ENCODE measurements at places on chromosomes 5 and 9.

DNA sequence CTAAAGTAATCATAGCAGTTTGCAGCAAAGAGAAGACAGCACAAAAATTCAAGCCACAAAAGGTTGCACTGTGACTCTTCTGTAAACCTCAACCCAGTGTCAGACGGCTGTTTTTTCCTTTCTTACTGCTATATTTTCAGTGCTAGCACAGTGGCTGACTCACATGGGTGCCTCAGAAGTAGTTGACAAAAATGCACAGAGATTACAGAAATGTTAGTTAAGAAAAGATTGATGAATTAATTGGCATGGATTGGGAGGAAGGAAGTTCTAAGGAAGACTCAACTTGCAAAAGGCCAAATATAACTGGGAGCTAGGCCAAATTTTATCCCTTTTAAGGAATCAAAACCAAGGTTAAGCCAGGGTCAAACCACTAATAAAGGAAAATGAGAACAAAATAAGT, 43.7 kb upstream of the ITGA1 start:
- DNase-seq: no peak

- no peak for DNase-seq
Measured at GRCh38 chr5:57828221-57828620, 345.6 kb upstream of the ACTBL2 start.

- no peak for DNase-seq
Measured at GRCh38 chr5:31161781-31162181, 31.7 kb upstream of the CDH6 start.

- no peak for DNase-seq
Measured at GRCh38 chr5:31886206-31886605, 247.3 kb downstream of the PDZD2 start.

GRCh38 chr5:128228521-128228920, 145.0 kb downstream of the SLC12A2 start:
- DNase-seq: no peak

DNA sequence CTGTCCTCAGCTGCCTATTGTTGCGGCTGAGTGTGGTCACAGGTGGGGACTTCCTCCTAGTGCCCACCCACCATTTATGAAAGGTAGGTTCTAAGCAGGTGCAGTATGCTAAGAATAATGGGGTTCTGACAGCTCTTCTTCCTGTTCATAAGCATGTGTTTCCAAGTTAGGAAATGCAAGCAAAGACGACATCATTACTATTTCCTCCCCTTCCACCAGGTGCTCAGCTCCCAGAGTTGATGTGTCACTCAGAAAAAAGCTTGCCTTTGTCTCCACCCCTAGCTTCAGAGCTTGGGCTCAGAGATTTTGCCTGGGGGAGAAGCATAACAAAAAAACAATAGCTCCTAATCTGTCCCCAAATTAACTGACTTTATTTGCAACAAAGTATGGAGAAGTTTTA, 1076.7 kb downstream of the NR2F1-AS1 start:
- no peak for DNase-seq

DNA sequence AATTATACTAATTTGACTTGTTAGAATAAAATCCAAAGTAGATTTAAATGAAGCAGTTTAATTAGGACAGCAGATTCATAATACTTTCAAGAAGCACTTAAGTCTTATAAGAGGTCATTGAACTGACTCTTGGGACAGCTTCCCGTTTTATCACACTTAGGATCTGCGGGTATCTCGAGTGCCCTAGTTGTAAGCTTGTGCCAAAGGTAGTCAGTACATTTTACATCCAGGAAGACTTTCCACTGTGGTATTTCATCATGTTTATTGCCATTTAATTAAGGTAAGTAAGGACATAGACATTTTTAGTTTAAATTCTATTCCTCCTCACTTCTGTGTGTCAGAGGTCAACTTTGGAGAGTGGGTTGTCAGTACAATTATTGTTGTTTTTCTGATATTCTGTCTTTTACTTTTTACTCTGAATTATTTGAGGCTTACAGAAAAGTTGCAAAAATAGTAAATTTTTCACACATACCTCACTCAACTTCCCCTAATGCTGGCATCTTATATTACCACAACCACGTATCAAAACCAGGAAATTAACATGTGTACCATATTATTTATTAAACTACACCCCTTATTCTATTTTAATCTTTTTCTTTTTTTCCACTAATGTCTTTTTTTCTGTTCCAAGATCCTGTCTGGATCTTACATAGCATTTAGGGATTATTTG, 7.5 kb upstream of the ZNF367 start:
- DNase-seq: no peak

DNA sequence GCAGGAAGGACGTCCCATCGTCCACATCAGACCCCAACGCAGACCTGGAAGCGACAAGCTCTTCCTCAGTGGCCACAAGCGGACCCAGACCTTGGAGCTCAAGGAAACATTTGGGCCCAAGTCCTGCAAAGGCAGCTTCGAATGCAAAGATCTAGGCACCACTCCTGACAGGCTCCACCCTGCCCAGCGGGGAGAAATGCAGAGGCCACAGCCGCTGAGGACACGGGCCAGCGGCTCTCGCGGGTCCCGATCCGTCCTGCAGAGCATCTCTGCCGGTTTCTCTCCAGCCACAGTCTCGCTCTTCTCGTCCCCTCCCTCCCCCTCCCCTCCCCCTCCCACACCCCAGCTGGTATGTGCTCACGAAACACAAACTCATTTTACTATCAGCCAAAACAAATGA, 4.9 kb downstream of the SOHLH1 start:
- no peak for DNase-seq

- no peak for DNase-seq
Measured at GRCh38 chr5:169688106-169688505, 51.0 kb downstream of the DOCK2 start.

DNA sequence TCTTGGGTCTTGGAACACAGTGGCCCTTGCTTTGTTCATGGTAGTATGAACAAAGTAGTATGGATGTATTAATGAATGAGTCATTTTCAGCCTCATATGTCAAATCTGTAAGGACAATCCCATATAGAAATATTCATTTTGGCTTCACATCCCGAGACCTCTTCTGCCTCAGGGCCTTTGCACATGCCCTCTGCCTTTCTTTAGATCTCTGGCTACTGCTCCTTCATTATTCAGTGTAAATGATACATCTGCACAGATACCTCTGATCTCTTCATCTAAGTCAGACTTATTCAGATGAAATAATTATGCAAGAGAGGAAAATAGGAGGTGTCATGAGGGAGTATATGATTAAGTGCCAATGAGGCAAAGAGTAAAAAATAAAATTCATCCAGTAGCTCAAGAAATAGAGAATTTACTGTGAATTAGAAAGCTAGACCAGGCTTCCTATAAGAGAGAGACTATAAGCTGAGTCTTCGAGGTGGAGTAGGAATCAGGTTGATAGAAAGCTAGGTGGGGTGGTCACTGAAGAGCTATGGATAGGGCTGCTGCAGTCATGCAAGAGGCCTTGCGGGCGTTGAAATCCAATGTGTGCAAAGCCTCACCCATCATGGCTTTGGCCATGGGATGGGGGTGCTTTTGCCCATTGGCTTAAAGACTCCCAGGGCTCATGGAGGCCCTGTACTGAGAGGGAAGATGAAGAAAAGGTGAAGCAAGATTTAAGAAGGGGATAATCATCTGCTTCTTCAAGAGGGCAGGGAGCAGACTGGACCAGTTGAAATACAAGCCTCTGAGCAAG, 3.7 kb upstream of the TTLL11 start:
- DNase-seq: no peak

GRCh38 chr9:124006448-124007361, 4.9 kb upstream of the LHX2 start:
- no peak for DNase-seq

DNA sequence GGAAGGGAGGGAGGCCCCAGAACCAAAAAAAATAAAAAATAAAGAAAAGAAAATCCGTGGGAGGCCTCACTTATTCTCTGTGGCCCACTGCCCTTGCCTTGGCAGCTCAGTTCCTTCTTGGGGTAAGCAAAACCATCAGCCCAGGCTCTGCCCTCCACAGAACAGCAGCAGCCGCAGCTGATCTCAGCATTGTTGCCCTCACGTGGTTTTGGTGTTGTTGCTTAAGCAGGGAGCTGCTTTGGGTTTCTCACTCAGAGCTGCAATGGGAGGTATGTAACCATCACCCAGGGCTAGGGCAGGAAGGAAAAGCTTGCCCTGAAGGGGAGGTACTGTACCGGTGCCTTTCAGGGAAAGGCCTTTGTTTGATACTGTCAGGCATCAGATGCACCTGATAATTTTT, 374.7 kb upstream of the WWC1 start:
- no peak for DNase-seq

GRCh38 chr5:158470764-158471534, 612.0 kb upstream of the CLINT1 start:
- no peak for DNase-seq

DNA sequence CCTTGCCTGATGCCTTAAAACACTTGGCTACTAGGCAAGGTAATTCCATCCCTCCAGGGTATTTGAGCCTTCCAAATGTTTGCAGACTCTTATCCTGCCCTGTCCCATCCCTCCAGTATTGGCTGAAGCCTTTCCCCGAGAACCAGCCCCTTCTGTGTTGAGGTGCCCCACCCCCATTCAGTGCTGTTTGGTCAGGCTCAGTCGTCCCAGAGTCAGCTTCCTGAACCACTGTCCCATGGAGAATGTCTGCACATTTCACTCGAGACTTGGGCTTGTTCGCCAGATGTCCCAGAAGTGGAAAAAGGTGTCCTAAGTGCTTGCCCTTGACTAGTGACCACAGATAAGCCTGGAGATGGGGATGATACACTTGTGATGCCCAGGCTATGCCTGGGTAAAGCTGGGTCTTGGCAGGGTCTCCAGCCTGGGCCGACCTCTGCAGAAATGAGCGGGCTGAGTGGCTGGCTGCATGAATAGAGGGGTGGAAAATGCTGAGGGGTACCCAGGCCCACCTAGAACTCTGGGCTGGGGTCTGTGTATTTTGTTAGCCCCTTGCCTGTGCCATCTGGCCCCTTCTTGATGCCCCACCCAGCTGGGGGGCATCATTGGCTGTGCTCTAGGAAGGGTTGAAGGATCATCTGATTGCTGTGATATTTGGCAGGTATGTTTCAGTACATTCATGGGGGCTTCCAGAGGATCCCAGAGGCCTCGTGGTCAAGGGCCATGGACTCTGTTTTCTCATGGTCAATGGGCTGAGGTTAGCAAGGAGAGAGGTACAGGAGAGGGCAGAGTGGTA, 178.4 kb downstream of the MACROH2A1 start:
- no peak for DNase-seq

DNA sequence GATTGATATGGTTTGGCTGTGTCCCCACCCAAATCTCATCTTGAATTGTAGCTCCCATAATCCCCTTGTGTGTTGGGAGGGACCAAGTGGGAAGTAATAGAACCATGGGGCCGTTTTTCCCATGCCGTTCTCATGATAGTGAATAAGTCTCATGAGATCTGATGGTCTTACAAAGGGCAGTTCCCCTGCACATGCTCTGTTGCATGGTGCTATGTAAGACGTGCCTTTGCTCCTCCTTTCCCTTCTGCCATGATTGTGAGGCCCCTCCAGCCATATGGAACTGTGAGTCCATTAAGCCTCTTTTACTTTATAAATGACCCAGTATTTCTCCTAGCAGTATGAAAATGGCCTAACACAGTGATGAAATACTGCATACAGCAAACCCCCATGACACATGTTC, 84.8 kb upstream of the SELENOP start:
- DNase-seq: no peak

DNA sequence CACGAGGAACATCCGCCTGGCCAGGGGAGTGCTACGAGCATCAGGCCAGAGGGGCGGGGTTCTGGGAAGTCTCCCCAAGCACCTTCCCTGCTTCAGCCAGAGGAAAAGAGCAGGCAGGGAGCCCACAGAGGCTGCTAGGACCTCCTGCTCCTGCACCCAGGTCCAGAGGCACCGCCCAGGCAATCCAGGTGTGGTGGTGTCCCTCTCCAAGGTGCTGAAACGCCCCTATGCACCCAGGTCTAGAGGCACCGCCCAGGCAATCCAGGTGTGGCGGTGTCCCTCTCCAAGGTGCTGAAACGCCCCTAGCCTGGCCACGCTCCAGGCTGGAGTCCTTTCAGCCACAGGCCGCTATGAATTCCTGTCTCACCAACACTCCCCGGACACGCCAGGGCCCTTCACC, 10.7 kb upstream of the UBAC1 start:
- DNase-seq: no peak

DNA sequence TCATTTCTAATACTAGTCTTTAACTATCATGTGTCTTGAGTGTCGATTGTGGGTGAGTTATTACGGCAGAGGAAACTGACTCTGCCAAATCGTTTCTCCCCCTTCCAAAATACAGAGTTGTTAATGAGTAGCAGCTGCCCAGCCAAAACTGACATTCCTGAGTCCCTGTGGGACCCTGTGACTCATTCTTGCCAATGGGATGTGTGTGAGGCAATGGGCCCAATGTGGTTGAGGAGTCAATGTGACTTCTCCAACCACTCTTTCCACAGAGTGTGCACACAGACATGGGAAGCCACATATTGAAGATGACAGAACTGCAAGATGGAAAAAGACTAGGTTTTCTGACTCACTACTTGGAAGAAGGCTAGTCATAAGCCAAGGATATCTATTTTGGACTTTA, 434.7 kb downstream of the DTWD2 start:
- no peak for DNase-seq

- DNase-seq: no peak
Measured at GRCh38 chr9:37309136-37309535, 113.4 kb upstream of the GRHPR start.

- DNase-seq: no peak
Measured at GRCh38 chr9:132543960-132544359, 38.4 kb upstream of the BARHL1 start.

GRCh38 chr9:123834889-123835562, 94.9 kb downstream of the DENND1A start:
- DNase-seq: no peak

GRCh38 chr5:133321833-133322420, 270.1 kb downstream of the HSPA4 start:
- DNase-seq: no peak

GRCh38 chr9:84101964-84102632, 121.5 kb downstream of the RMI1 start:
- no peak for DNase-seq

- DNase-seq: no peak
Measured at GRCh38 chr5:9182899-9183695, 362.8 kb downstream of the SEMA5A start.

- no peak for DNase-seq
Measured at GRCh38 chr5:6484446-6484845, 35.8 kb downstream of the UBE2QL1 start.

Measured in NCI-H187 treated with DMSO at 0.1 percent for 48 hours (cell line).